ENCODE measurements at places on chromosomes 3 and 15.

DNA sequence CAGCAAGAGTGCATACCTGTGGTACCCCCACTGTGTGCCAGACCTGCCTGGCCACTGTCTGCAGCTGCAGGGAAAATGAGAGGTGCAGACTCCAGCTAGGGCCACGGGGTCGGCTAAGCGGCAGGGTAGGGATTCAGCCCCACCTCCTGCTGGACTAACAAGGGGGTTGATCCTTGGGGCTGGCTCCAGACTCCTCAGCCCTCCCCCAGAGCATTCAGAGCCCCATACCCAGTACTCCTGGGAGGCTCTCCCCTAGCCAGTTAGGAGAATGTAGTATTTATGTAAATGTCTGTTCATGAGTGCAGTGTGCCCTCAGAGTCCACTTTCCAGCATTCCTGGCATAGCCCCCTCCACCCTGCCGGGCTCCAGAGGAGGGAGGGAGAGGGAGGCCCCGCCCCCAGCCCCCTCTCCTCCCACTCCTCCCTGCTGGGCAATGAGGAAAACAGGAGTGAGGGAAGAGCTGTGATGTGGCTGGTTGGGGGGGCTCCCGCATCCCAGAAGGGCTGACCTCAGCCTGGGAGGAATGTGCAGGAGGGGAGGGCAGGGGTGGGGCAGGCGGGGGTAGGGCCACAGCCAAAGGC lies 4.5 kb upstream of the SEMA3B start:
- DNase-seq = peak; percentile 93

DNA sequence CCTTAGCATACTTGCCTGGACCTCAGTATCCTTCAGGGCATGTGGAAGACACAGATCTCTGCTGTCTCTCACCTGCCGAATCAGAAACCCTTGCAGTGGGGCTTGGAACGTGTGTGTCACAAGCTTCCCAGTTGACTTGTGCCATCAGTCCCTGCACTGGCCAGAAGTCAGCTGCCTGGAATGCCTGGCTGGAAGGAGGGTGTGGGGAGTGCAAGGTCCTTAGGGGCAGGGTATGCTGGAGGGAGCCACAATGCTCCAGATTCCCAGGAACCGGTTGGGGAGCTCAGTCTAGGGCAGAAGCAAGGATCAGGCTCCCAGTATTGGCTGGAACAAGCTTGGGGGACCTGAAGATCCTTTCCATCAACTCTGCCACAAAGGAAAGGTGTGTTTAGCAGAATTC lies 27.1 kb downstream of the SPSB4 start:
- no peak for DNase-seq

- DNase-seq = no peak
Measured at GRCh38 chr3:186668426-186668825, 2.6 kb downstream of the HRG start.

DNA sequence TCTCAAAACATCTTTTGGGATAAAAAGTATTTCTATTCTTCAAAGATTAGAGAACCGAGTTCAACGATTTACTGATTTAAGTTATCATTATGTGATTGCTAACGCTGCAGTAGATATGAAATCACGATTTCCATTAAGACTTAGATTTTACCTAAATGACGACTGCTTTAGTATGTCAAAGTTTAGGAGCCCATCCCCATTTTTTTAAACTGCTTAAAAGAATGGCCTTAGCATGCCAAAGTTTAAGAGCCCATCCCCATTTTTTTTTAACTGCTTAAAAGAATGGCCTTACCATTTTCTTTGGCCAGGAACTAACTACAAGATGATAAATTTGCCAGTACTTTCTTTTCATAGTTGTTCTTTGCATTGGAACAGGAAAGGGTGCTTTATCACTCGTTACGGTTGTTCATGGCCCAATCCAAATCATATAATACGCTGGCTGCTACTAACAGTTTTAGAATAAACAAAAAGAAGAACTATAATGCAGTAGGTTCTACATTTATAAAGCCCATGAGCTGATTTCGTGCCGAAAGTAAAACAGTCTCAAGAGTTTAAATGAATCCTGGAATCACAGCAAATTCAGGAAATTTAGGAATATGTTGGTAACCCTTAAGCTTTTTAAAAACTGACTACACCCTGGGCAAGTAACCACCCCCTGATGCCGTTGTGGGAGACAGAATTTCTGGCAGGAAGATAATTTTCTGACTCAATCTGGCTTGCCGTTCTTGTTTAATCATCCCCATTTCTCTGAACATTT lies 869 bp upstream of the TSC22D2 start:
- no peak for DNase-seq

DNA sequence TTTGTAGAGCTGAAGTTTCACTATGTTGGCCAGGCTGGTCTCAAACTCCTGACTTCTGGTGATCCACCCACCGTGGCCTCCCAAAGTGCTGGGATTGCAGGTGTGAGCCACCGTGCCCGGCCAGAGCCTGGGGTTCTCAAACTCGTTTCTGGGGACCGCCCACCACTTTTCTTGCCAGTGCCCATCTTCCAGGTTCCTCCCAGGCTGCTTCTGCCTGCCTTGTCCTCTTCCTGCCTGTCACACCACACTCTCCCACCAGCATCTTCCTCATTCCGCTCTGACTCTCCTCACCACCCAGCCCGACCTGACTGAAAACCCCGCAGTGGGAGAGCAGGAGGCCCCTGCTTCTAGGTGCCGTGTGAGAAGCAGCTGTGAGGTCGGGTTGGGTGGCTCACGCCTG lies 3.1 kb upstream of the DYNLT2B start:
- no peak for DNase-seq

DNA sequence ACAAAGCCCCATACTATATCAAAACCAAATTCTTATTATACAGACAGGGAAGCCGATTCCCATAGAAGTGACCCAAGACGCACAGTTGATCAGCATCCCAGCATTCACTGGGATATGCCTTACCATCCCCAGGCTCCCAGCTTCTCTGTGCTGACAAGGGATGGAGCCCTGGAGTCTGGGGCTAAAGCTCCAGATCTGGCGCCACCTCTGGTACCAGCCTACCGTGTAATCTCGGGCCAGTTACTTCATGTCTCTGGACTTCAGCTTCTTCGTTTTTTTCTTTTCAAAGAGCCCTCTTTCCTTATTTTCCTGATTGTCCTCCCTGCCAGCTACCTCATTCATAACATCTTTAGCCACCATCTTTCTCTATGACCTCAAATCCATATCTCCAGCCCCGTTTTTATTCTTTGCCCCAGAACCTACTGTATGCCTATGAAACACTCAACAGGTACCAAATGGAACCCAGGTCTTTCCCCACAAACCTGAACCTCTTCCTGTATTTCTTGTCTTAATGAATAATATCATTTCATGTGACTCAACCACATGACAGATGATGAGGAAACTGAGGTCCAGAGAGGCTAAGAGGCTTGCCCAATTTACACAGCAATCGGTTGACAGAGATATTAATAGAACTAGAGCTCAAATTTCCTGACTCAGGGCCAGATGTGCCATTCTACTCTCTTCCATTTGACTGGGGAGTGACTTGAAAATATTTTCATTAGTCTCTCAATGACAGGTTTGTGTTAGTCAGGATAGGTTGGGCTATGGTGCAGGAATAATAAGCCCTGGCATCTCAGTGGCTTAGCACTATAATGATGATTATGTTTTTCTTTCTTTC lies 85.4 kb upstream of the TLE3 start:
- no peak for DNase-seq

GRCh38 chr15:79078763-79079410 lies 11.7 kb downstream of the RASGRF1 start:
- DNase-seq = no peak

- peak; percentile 43 for DNase-seq
Measured at GRCh38 chr3:139318431-139318816, 25.4 kb upstream of the MRPS22 start.

GRCh38 chr15:72902245-72902918 lies 118.8 kb upstream of the ADPGK start:
- peak; percentile 18 for DNase-seq

DNA sequence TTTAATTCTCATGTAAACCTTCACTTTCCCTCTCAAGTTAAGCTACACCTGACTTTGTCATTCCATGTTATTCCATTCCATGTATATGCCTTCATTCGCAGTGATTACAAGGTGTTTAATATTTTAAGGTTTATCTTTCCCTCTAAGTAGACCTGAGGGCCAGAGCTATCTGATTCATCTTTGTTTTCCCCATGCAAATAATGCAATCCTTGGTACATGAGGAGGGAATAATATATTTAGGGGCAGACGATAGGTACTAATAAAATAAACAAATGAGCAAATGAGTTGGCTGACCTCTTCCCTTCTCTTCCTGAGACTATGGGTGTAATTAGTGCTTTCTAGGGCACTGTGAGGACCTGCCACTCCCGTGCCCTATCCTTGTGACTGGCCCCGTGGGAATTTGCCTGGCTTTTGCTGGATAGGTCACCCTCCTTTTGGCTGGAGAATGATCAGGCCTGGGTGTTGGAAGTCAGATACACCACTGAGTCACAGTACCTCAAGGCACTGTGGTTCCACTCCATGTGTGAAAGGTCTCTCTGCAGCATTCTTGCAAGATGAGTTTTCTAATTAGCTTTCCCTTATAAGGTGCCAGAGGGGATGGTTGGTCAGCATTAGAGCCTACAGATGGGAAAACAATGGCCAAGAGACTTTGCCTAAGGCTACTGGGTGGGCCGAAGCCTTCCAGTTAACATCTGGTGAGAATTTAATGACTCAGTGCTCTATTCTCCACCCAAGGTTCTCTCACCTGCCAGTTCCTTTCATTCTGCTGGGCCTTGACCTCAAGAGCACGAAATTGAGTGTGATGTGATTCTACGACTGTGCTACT lies 183.2 kb downstream of the P3H2 start:
- DNase-seq = no peak

DNA sequence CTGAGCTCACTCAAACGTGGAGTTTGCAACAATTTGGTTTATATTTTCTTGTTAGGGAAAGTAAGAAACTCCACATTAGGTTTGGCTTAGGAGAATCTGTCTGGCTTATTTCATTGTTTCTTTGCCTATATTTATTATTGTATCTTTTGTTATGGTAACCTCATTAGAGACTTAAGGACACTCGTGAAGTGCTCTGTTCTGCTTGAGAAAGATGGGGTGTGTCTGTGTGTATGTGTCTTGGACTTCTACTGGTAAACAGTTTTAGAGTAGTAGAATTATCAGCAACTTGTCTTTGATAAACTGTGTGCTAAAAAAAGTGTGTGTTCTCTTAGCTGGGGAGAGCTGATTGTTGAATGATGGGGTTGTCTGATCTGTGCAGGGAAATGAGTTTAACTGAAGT lies 306.5 kb downstream of the RBMS3 start:
- DNase-seq = peak; percentile 9

DNA sequence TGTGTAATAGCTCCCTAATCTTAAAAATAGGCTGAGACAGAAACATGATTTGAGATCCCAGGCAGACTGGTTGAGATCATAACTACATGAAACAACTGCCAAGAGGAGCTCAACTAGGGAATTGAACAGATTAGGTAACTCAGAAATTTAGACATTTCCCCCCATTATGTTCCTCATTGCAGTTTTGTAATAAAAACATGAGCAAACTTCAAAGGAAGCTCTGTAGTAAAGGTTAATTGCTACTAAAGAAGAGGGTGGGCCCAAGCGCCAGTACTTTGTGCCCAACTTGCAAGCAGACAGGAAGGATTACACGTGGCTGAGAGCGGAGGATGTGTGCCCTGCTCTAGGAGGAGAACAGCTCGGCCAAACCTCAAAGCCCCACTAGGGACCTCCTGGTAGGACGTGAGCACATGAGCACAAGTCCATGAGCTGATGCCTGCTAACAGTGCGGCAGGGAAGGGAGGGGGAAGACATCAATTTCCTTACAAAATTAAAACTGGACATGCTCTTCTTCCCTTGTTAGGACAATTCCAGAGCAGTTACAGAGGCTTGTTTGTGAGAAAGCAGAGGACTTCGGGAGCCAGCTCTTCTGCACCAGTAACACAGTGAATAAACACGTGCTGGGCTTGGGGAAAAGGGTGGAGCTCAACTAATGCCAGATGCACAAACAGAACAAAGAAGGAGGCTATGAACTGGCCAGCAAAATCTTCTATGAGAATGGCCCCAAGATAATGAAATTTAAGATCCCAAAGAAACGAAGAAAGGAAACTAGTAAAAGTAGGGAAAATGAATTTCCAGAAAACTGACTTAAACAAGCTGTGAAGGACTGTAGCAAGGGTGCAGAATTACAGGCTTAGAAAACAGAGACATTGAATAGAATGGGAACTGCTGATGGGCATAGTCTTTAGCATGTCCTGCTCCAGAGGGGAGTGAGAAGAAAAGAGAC lies 275.5 kb downstream of the MECOM start:
- DNase-seq = peak; percentile 5

GRCh38 chr3:29176501-29176900 lies 104.4 kb upstream of the RBMS3 start:
- DNase-seq = peak; percentile 10

- no peak for DNase-seq
Measured at GRCh38 chr3:127615631-127616305, 13.2 kb upstream of the PODXL2 start.

GRCh38 chr15:62781081-62781497 lies 261.5 kb upstream of the TPM1 start:
- no peak for DNase-seq

GRCh38 chr3:170839518-170840100 lies 30.4 kb downstream of the RPL22L1 start:
- DNase-seq = no peak

DNA sequence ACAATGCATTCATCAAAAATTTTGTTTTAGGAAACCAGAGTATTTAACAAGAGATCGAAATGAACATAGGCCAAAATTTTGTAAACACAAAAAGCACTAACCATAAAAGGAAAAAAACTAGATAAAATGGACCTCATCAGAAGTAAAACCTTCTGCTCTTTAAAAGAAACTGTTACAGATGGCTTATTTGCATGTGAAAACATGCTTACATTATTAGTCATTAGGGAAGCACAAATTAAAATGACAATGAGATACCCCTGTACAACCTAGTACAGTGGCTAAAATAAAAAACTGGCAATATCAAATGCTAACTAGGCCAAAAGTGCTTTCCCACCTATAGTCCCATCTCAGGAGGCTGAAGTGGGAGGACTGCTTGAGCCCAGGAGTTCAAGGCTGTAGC lies 19.3 kb downstream of the UBR1 start:
- no peak for DNase-seq

- peak; percentile 71 for DNase-seq
Measured at GRCh38 chr3:27712136-27713077, 9.7 kb downstream of the EOMES start.

GRCh38 chr3:39294446-39295183 lies 14.8 kb upstream of the CX3CR1 start:
- DNase-seq = peak; percentile 14

- DNase-seq = no peak
Measured at GRCh38 chr15:93102211-93102610, 13.2 kb upstream of the RGMA start.

DNA sequence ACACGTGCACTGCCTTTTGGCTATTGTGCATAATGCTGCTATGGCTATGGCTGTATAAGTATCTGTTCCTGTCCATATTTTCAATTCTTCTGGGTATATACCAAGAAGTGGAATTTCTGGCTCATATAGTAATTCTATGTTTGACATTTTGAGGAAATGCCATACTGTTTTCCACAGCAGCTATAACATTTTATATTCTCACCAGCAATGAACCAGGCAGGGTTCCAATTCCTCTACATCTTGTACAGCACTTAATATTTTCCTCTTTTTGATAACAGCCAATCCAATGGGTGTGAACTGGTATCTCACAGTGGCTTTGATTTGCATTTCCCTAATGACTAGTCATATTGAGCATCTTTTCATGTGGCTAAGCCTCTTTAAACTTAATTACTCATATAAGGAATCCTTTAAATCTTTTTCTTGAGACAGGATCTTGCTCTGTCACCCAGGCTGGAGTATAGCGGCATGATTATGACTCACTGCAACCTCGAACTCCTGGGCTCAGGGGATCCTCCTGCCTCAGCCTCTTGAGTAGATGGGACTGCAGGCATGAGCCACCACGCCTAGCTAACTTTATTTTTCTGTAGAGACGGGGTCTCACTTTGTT lies 38.1 kb upstream of the IGDCC4 start:
- no peak for DNase-seq

- peak; percentile 91 for DNase-seq
Measured at GRCh38 chr3:186783058-186783730, at the start of gene EIF4A2. TSS of gene EIF4A2 (plus strand) at chr3:186783577. CDS start at chr3:186783611, 34 bp downstream.
